ENCODE measurements at places on chromosomes 11 and 22.

DNA sequence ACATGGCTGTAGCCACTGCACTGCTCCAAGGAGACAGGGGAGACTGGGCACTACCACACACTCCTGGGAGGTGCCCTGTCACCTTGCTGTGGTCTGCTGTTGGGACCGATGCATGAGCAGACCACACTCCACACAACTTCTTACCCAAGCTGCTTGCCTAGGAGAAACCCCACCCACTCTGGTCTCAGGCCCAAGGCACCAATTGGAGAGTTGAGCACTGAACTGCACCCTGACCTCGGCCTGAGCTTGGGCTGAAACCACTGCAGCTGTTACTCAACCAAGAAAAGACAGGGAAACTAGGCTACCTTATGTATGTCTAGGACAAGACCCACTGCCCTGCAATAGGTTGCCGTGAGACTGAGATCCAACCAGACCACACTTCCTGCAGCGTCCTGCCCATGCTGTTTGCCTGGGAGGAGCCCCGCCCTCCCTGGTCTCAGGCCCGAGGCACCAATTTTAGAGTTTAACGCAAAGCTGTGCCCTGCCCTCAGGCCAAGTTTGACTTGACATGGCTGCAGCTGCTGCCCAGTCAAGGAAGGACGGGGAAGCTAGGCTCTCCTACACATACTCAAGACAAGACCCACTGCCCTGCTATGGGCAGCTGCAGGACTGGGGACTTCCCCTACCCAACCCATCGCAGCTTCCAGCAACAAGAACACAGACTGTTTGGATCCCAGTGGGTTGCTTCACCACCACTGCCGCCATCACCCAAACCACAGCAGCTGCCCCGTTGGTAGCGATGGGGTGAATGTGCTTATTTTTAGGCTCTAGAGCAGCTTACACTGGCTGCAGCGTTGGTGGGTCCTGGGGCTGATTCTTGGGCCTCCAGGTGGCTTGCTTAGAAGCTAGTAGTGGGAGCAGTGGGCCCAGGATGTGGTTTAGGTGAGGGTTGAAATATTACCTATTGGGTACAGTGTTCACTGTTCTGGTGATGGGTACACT, 66.8 kb downstream of the BRD1 start:
- no peak for DNase-seq

DNA sequence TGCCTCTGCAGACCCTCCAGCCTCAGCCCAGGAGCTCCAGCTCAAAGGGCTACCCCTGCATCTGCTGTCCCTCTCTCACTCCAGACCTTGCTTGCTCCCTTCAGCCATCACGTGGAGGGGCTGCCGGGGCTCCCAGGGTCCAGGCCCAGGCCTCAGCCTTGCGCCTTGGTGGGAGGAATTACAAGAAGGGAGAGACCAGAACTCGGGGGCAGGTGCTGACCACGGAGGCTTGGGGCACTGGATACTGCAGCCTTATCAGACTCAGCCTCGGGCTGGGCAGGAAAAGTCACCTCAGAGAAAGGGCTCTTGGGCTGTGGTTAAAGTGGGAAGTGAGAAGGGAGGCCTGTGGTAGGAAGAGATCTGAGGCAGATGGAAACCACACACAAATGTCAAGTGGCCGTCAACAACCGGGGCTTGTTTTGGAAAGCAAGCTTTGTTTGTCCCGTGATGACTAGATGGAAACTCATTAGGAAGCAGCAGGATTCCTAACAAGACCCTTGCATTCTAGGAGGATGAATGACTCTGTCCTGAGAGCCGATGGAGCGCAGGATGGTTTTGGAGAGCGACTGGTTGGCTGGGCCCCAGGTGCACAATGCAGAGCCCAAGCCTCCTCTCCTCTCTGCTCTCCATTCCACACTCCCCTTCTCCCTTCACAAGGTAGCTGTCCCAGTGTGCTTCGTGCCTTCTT, 1321.7 kb downstream of the TBC1D22A start:
- no peak for DNase-seq

DNA sequence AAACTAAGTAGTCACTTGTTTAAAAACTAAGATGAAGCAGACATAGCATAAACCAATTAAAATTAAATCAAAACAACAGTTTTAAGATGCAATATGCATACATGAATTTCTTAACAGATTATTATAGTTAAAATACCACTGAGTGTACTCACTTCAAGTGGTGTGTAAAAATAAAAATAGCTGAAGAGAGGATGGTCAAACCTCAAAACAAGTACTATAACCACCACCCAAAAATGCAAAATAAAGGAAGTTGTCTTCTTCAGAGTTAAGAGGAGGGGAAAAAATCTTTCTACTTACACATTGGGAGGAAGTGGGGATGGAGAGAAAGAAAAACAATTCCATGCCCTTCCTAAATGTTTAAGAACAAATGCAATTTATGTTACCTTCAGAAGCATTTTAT, 31.9 kb downstream of the RRAS2 start:
- DNase-seq: no peak

- no peak for DNase-seq
Observed at GRCh38 chr11:31480930-31481329, 28.5 kb downstream of the IMMP1L start.

- DNase-seq: no peak
Observed at GRCh38 chr11:3684819-3685172, 13.6 kb upstream of the CHRNA10 start.

DNA sequence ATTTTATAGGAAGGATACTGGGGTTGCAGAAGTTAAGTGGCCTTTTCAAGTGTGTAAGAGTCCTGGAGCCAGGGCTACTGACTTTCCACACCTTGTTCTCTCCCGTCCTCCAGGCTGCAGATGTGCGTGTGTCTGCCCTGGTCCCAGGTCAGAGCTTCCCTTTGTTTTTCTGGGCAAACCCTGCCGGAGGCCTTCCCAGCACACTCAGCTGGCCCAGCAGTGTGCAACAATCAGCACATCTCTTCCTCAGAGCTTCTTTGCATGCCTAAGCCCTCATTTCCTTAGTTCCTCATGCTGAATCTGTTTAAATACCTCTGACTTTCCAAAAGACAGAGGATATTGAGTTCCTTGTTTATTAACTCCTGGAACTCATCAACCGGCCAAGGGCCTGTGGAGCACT, 80.6 kb downstream of the KCNJ1 start:
- DNase-seq: no peak

- DNase-seq: no peak
Observed at GRCh38 chr11:85967457-85967856, 101.4 kb downstream of the PICALM start.

GRCh38 chr11:64870893-64871466, 7.4 kb downstream of the EHD1 start:
- DNase-seq: no peak

DNA sequence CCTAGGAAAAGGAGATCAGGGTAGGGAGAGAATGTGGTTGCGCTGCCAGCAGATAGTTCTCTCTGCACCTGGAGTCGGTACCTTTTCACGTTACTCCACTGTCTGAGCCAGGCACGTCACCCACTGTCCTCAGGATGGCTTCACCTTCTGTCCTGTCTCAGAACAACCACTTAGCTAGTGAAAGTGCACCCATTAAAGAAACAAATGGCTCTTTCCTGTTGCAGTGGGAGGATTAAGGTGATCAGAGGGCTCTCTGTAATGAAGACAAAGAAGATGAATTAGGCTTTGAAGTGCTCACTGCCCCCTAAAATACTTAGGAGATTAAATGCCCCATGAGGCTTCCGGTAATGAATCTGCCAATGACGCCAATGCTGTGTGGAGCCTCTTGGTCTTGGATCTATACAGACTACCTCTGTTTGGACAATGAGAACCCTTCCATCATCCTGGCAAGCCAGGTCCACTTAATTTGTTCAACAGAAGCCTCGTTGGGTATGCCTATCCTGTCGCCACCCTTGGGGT, 113.7 kb downstream of the INSC start:
- DNase-seq: no peak

DNA sequence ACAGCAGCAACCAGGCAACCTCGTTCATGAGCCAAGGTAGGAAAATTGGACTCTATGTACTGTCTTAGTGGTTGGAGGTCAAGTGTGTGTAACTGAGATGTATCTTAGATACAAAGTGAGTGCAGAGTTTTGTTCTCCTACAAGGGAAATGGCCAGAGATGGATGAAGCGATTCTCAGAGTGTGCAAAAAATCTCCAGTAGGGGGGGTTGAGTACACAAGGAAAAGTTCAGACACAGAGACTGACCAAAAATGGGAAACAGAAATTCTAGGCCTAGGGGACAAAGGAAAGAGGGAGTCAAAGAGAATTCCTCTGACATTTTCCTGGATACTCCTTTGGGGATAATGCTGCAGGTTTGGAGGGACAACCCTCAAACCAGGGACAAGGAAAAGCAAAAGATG, 38.2 kb upstream of the OR5AK2 start:
- DNase-seq: no peak

DNA sequence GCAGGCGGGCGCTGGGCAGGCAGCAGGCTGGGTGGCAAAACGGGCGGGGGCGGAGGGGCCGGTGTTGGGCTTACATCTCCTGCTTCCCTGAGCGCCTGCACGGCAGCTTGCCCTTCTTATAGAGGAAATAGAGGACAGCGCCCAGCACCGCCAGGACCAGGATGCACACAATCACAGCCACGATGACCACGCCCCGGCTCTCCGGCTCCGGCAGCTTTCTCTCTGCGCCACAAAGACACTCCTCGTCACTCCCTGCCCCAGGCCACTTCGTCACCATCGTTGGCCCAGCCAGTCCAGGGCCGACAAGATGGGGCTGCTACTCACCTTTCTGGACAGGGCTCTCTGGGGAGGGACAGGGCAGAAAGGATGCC, 6.3 kb downstream of the MCAM start:
- no peak for DNase-seq

- no peak for DNase-seq
Observed at GRCh38 chr22:21450320-21450831, 16.8 kb upstream of the TMEM191C start.

DNA sequence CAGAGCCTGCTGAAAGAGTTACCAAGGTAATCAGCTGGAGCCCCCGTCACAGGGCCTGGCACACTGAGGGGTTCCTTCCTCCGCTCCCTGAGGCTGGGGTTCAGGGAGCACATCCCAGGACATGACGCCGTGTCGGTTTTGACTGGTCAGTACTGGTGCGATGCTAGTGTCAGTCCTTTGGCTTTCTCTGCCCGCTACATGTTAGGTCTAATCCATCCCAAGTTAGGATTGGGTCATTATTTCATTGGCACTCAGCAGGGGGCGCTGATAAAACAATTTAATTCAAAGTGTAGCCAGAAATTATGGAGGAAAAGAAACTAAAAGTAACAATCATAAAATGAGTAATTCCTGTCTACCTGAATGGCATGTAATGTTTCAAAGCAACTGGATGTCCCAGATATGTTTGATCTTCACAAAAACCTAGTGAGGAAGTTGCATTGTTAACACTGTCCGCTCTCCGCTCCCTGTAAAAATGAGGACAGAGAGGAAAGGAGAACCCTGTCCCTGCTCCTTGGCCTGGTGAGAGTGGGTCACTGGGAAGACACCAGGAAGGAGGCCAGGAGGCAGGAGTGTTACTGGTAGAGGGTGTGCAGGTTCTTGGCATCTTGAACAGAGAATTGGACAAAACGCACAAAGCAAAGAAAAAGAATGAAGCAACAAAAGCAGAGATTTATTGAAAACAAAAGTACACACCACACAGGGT, 27.1 kb downstream of the TSKU start:
- DNase-seq: no peak

DNA sequence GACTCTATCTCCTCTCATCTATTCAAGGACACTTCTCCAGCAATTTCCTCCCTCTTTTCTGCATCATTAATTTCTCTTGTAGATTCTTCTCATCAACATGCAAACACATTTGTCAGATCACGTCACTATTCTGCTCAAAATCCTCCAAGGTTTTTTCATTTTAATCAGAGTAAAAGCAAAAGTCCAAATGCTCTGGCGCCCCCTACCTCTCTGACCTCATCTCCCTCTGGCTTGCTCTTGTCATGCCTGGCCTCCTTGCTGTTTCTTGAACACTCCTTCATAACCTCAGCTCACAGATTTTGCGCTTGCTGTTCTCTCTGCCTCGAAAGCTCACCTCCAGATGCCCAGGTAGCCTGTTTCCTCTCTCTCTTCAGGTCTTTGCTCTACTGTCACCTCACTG, 22.4 kb downstream of the RTCB start:
- DNase-seq: no peak

GRCh38 chr11:45736424-45736823, 68.5 kb upstream of the SLC35C1 start:
- DNase-seq: no peak

- no peak for DNase-seq
Observed at GRCh38 chr11:30935861-30936260, 349.7 kb upstream of the MPPED2 start.

- DNase-seq: no peak
Observed at GRCh38 chr11:130668751-130669150, 220.3 kb downstream of the ADAMTS15 start.

DNA sequence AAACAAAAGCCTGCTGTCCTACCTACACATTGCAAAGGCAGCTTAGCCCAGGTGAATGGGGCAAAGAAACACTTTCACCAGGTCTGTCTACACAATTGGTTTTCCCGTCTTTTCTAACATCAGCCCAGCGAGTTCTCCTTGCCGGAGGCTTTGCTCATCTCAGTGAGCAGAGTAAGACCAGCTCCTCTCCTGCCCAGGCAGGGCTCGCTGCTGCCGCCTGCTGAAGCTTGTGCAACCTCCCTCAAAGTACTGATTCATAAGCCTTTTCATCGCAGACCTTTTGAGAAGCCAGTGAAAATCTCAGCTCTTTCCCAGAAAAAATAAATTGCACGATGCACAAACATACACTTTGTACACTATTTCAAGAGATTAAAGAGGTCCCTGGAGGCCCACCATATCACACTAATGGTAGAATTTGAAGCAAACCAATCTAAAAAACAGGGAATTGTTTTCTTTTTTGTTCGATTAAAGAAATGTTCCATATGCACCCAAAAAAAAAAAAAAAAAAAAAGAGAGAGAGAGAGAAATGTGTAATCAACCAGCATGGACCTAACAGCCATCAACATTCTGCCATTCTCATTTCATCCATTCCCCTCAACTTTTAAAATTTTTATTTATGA, 328.1 kb upstream of the MPPED2 start:
- DNase-seq: no peak

DNA sequence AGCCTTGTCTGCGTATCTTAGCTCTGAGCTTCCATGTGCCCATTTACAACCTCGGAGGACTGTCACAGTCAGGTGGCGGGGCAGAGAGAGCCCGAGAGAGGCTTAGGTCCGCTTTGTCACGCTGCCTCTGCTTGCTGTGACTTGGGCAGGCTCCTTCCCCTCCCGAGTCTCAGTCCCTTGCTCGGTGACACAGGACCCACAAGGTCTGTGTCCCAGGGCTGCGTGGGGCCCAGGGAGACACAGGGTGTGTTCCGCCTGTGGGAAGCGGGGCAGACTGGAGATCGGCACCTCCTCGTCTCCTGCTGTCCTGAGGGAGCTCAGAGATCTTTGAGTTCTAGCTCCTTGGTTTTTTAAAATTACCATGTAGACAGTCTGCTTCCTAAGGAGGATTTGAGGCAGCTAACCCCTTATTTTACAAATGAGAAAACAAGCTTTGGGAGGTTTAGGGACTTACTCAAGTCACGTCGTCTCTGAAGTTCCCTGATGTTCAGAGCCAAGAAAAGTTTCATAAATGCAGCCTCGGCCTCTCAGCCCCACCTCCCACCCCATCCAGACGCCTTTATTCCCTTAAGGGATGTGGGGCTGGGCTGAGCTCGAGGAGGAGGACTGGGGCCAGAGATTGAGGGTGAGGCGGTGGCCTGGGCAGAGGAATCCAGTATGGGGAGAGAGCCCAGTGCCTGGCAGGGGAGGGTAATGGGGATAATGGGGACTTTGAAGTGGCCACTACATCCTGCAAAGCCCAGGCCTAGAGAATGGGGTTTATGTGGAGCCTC, 103.6 kb downstream of the NECTIN1 start:
- no peak for DNase-seq

- no peak for DNase-seq
Observed at GRCh38 chr11:125207866-125208425, 43.4 kb downstream of the PKNOX2 start.

- no peak for DNase-seq
Observed at GRCh38 chr11:121048464-121049233, 24.7 kb downstream of the TBCEL start.

All from esophagus squamous epithelium (tissue), 5 donors.